ENCODE measurements at places on chromosomes 5 and 9. TPM values are rescaled to one million over a fixed set of nuclear protein-coding genes. Genes with fewer than 3 reads are reported as not detected.

Gene OMD
- total RNA-seq: not detected

Gene NEUROG1
- total RNA-seq: not detected

Gene GABRB2
- total RNA-seq: 0.30 TPM

Gene PDLIM4
- 95.6 TPM for total RNA-seq

Gene GADD45G
- 1.8 TPM for total RNA-seq

Measured in smooth muscle cell of the umbilical artery (primary cell).